ENCODE measurements at places on chromosomes 7 and 10. TPM values are rescaled to one million over a fixed set of nuclear protein-coding genes. Genes with fewer than 3 reads are reported as not detected.

The STEAP1B gene
- 2.4 TPM for total RNA-seq

The FKBP6 gene
- not detected for total RNA-seq

The ADRA2A gene
- total RNA-seq = 19.6 TPM

The INHBA gene
- 12.6 TPM for total RNA-seq

The DGKB gene
- 9.0 TPM for total RNA-seq

The KCNMA1 gene
- total RNA-seq = 27.3 TPM

The FRAT2 gene
- total RNA-seq = 17.1 TPM

The SORBS1 gene
- 90.5 TPM for total RNA-seq

The VAX1 gene
- 1.2 TPM for total RNA-seq

The OPTN gene
- total RNA-seq = 75.4 TPM

The GHRHR gene
- not detected for total RNA-seq

The ZNF485 gene
- total RNA-seq = 8.2 TPM

The SUFU gene
- 2.9 TPM for total RNA-seq

The LSM8 gene
- 97.0 TPM for total RNA-seq
